Activated T-helper 1 cell treated with anti-CD3 and anti-CD28 coated beads, Interleukin-12 subunit alpha, Interleukin-12 subunit beta, Interleukin-2, Interleukin-4 antibody, amounts not matched to agents 30 ng/mL and 10 ng/mL and 1 ng/mL, durations not matched to agents 14 hours and 24 hours and 36 hours (primary cell): ENCODE measurements at places on chromosomes 5 and 9. TPM values are rescaled to one million over a fixed set of nuclear protein-coding genes. Genes with fewer than 3 reads are reported as not detected.

CCDC183 gene
- 0.52 TPM in 1 of 2 replicates, not detected in the other for total RNA-seq

PCDHGB4 gene
- 0.18 and 0.27 TPM in 2 replicates for total RNA-seq

RASEF gene
- total RNA-seq = not detected in 2 replicates

PCDHGC3 gene
- 0.31 and 0.32 TPM in 2 replicates for total RNA-seq
